ENCODE measurements at places on chromosomes 4 and X.

GRCh38 chrX:125378205-125378604 lies 58.5 kb downstream of the TEX13C start:
- no peak for DNase-seq

DNA sequence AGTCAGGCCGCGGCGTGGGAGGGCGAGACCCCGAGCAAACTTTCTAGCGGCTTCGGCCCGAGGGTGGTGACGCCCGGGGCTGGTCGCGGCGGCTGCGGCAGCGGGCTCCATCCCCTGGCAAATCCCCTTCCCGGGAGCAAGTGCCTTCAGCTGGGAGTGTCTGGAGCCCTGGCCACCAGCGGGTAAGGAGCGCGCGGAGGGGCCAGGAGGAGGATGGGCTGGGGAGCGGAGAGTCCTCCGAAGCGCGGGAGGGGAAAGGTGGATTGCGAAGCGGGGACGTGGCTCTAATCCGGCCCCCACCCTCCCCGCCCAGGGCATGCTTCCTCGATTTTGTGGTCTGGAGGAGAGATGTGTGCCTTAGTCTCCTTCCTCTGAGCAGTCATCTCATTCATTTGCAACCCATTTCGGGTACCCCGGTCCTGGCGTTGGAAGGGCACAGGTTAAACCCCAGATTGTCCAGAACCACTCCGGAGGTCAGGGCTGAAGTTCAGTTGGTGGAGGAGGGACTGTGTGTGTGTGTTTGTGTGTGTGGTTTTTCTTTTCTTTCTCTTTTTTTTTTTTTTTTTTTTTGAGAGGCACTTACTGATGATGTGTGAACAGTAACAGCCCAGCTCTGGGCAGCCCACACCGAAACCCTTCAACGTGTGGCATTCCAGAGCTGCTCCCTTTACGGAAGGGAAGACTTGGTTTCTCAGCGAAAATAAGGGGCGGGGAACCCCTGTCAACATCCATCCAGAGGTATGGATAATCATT lies 516 bp downstream of the SGMS2 start:
- DNase-seq: no peak

GRCh38 chr4:77665381-77666069 lies 59.9 kb downstream of the CXCL13 start:
- no peak for DNase-seq

GRCh38 chrX:36462142-36462541 lies 542.6 kb downstream of the CFAP47 start:
- no peak for DNase-seq

DNA sequence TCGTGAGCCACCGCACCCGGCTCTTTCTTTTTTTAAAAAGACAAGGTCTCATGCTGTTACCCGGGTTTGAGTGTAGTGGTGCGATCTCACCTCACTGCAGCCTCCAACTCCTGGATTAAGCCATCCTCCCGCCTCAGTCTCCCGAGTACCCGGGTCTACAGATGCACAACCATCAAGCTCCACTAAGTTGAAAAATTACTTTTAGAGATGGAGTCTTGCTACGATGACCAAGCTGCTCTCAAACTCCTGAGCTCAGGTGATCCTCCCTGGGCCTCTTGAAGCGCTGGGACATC lies 2.0 kb downstream of the SLC25A6 start:
- no peak for DNase-seq

DNA sequence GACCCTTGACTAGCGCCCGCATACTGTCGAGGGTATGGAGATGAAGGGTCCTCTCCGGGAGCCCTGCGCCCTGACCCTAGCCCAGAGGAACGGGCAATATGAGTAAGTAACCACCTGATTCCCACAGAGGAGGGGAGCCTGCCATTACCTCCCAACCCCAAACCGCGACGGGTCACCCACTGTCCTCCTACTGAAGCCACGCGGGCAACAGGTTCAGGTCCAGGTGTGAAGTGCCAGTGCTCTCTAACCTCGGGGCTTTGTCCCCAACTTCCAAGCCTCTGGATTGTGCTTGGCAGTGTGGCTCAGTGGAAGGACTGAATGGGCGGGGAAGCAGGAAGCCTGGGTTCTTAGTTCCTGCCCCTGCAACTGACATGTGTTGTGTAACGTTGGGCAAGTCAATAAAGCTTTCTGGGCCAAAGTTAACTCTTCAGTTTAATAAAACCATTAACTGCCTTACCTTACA lies 694 bp downstream of the OCRL start:
- no peak for DNase-seq

GRCh38 chr4:99968330-99968729 lies 18.3 kb upstream of the H2AZ1 start:
- no peak for DNase-seq

GRCh38 chr4:53571936-53572599 lies 19.2 kb downstream of the LNX1 start:
- no peak for DNase-seq
